ENCODE measurements at places on chromosomes 13 and 19.

GRCh38 chr13:96299235-96299634, 209.3 kb downstream of the HS6ST3 start:
- no peak for DNase-seq

DNA sequence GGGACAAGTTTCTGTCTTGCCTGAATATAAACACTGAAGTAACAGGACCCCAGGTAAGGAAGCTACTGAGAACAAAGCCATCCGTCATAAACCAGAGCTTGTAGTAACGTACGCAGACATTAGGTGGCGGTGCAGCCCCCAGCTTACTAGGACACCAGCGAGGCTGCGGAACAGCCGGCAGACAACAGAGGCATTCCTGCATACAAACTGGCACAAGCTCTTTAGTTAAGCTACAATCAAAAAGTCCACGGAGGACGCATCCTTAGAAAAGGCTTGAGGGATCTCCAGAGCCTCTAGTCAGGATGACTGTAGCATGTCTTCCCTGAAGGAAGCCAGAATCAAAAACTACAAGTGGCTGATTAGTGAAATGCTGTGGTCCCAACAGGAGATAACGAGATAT, 26.2 kb downstream of the ZNF160 start:
- DNase-seq = peak; percentile 9

DNA sequence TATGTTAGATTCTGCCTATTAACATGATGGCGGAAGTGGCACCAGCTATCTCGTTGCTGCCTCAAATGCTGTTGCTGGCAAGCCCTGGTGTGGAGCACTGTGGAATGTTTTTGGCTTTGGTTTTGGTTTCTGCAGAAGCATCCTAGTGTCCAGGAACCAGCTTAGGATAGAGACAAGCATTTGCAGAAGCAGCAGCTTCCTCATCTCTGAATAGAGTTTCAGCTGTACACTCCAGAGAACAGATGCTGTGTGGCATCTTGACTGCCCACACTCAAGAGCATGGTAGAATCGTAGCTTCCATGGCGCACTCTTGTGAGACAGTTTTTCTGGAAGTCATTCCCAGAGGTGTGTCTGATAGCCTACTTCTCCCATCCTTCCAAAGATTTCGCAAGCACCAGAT, 145.3 kb upstream of the RXFP2 start:
- no peak for DNase-seq

- DNase-seq = no peak
These were observed 12.4 kb downstream of the RTN2 start for GRCh38 chr19:45484273-45484945.

- DNase-seq = no peak
These were observed 48.2 kb downstream of the PTPRS start for GRCh38 chr19:5292453-5292821.

DNA sequence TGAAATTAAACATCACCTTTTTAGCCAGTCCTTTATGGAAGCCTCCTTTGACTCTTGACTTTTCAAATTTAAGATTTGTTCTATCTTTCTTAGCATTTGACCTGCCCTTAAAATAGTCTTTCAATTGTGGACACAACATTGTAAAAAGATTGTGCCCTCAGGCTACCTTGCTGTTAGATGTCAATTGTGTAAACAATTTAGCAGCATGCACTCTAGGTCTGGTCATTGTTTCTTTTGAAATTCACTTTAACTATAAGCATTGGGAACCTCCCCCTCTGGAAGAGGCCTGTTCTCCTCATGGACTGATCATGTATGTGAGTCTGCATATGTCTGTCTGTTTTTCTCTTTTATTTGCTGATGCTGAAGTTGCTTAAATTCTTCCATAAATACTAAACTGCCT, 31.5 kb upstream of the PABPC3 start:
- no peak for DNase-seq

- DNase-seq = peak; percentile 16
These were observed 17.1 kb upstream of the LATS2 start for GRCh38 chr13:21078501-21078900.

- DNase-seq = no peak
These were observed 21.4 kb downstream of the MAP4K1 start for GRCh38 chr19:38596057-38596981.

GRCh38 chr13:43307921-43308433, 284.6 kb downstream of the DNAJC15 start:
- peak; percentile 80 for DNase-seq

GRCh38 chr19:7870571-7871436, 3.4 kb downstream of the PRR36 start:
- DNase-seq = peak; percentile 46

- DNase-seq = no peak
These were observed 361.6 kb downstream of the COG6 start for GRCh38 chr13:40016953-40017660.

- no peak for DNase-seq
These were observed 7.8 kb downstream of the DDX39A start for GRCh38 chr19:14411161-14411937.

DNA sequence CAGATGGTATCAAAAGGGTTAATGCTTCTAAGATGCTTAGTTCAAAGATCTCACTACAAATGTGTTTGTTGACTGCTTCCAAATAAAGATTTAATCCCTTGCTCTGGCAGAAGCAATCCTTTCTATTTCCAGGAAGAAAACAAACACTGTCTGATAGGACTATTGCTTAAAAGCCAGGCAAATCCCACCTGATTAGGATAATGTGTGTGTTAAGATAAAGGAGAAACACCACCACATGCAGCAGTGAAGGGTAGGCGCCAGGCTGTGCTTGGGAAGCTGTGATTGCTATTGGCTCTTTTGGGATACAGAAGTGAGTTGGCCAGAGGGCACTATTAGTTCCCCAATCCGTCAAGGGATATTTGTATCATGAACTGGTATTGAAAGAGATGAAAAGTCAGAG, 62.8 kb upstream of the LRCH1 start:
- no peak for DNase-seq

DNA sequence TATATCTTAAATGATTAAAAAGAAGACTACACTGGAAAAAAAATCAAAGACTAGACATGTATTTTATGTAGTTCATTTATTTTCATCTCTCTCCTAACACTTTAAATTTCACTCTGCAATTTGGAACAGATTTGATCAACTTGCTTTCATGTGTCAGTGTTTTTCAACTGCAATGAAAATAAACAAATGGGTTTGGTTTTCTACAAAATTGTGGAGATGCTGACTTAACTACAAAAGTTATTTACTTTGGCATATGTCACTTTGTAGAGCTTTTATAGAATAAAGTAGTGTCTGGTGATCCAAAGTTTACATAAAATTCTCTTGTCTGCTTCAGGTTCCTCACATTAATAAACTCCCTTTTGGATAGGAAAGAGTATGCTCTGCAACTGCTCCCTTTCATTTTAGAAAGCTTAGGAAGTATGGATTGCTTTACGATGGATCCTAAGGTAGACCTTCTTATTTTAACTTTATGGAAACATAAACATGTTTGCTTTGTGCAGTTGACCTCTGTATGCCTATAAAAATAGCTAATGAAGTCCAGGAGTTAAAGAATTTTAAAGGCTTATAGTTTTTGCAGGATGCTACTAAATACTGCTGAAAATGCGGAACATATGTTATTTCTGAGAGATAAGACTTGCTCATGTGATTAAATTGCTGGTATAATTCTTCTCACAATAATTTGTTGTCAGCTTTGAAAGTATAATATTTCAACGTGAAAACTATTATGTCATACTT, 815.9 kb downstream of the PCDH9 start:
- no peak for DNase-seq

- DNase-seq = no peak
These were observed 9.5 kb downstream of the MAN2B1 start for GRCh38 chr19:12656899-12657571.

GRCh38 chr13:20566468-20566897, 474 bp upstream of the IFT88 start:
- peak; percentile 62 for DNase-seq

GRCh38 chr13:101417501-101417900, 1.2 kb upstream of the NALCN start:
- no peak for DNase-seq

- no peak for DNase-seq
These were observed 15.1 kb upstream of the CACNG8 start for GRCh38 chr19:53947624-53948023.

DNA sequence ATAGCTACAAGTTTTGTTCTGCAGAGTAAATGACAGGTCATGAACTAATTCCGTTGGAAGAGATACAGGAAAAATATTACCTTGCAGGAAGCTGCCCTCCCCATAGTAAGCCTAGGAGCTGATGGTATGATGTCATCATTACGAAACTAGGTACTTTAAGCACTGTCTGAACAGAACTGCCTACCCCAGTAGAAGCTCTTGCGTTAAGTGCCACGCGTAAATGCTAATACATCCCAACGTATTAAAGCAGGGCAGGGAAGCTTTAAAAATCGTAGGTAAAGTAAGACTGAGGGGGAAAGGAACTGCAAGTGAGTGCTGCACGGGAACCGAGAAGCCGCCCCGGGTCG, 572 bp downstream of the UGGT2 start:
- peak; percentile 67 for DNase-seq

- DNase-seq = no peak
These were observed 108.2 kb upstream of the WASF3 start for GRCh38 chr13:26449063-26449848.

DNA sequence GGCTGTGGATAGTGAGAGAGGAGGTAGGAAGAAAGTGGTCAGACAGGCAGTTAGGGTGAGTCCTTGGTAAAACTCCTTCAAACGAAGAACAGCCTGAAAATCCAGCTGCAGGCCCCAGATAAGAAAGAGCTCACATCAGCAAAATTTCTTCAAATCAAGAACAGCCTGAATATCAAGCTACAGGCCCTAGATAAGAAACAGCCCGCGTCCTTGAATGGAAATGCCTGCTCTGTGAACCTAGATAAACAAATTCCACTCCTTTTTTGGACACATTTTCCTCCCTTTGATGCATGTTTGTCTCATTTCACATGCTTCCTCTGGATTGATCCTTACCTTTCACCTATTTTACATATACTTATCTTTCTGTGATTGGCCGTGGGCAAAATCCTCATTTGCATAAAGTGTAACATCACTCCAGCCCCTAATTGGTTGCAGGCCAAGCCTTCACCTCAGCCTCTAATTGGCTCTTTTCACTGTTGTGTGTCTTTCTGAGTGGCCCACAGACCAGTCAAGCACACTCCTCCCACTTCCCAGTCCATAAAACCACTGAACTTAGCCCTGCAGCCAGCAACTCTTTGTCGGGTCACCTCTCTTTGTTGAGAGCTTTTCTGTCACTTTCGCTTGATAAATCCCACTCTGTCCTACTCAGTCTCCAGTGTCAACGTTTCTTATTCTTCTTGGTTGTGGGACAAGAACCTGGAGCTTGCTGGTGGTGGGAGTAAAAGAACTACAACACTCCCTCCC, 6.0 kb upstream of the SULT2A1 start:
- DNase-seq = peak; percentile 23

GRCh38 chr13:50745542-50746115, 97.9 kb downstream of the DLEU7 start:
- DNase-seq = no peak
